Hepatic stellate cell (primary cell): ENCODE measurements at places on chromosomes 5 and 9.

DNA sequence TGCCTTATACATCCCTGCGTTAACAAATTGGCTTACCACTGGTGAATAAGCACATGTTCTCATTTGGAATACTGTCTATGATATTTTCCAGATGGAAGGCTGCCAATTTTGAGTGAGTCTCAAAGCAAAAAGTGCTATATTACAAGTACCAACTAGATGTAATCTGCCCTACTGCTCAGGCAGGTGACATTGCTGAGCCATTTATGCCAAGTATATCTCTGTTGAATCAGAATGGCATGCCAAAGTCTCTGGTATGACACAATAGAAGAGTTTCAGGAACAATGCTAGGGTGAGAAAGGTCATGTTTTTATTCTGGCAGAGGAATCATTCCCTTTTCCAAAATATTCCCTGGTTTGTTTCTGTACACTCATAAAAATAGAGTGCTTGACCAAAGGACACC, 356.5 kb downstream of the CDH9 start:
- no peak for DNase-seq

DNA sequence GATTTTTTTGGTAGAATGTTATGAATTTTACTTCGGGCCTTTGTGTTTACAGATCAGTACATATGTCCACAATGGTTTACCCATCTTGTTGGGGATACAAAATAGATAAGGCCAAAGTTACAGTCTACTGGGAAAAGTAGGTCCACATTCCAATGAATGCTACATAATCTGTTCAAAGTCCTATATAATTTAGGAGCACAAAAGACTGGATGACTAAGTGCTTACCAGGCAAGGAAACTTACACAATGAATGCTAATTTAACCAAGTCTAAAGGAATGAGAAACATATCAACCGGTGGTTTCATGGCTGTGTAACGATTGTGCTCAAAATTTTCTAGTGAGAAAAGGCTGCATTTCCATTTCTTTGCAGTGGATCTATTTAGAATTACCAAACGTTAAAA, 97.4 kb upstream of the TRPM3 start:
- DNase-seq: no peak

GRCh38 chr9:124480621-124480981, 26.6 kb downstream of the NR5A1 start:
- DNase-seq: peak; percentile 74

DNA sequence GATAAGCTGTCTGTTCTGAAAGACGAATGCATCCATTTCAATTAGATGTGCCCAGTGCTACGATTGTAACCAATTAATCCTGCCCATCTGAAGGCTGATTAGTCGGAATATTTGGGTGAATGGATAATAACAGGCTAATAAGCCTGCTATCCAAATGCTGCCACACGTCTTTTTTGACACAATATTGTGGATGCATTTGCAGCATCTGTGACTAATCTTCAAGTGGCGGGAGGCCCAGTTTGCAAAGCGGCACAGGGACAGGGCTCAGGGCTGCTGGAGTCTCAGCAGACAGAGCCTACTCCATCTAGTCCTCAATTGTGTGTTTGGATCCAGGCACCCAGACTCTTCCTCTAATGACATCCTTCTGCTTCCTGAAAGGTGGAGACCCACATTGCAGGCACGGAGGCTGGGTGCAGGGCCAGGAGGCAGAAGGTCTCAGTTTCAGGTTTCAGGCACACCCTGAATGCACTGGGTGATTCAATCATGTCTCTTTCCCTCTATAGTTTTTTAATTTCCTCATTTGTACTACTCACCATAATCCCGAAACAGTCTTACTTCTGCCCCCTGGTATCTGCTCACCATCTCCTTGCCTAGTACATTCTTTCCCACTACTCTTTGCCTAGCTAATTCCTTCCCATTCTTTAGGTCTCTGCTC, 169.6 kb downstream of the ASTN2 start:
- DNase-seq: no peak

GRCh38 chr9:136799854-136800657, 3.9 kb downstream of the CCDC183 start:
- peak; percentile 64 for DNase-seq

DNA sequence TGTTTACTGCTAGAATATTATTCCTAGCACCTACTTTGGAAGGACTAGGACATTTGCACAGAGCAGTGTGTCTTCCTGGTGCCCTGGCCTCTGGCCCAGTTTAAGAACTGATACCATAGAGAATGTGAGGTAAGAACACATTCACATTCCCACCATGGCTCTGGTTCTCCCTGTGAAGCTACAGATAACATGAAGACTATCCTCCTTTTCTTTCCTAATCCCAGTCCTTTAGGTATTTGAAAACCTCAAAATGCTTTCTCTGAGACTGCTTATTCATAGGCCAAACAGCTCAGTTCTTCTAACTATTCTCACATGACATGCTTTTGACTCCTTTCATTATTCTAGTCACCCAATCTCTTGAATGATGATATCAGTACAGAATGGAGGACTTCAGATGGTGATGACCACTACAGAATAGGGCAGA, 11.9 kb downstream of the FAM219A start:
- peak; percentile 35 for DNase-seq

DNA sequence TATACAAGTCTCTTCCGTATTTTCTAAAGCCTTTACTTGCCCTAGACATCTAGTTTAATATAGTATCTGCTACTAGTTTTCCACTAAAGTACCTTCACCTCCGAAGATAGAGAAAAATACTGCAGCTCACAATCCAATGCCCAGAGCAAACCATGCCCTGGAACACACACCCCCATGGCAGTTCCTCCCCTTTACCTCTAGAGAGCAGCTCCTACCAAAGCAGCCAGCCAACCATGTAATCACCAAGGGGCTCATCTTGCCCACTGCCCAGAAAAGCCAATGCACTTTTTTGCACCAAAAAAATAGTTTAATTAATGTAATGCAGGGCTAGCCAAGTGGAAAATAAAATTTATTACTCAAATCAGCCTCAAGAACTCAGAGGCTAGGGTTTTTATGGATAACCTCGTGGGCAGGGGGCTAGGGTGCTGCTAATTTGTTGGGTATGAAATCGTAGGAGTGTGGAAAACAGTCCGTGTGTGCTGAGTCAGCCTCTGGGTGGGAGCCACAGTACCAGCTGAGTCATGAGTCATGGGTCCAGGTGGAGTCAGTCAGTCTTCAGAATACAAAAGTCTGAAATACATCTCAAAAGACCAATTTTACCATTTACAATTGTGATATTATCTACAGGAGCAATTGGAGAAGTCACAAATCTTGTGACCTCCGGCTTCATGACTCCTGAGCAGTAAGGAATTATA, 120.1 kb upstream of the ACO1 start:
- no peak for DNase-seq

DNA sequence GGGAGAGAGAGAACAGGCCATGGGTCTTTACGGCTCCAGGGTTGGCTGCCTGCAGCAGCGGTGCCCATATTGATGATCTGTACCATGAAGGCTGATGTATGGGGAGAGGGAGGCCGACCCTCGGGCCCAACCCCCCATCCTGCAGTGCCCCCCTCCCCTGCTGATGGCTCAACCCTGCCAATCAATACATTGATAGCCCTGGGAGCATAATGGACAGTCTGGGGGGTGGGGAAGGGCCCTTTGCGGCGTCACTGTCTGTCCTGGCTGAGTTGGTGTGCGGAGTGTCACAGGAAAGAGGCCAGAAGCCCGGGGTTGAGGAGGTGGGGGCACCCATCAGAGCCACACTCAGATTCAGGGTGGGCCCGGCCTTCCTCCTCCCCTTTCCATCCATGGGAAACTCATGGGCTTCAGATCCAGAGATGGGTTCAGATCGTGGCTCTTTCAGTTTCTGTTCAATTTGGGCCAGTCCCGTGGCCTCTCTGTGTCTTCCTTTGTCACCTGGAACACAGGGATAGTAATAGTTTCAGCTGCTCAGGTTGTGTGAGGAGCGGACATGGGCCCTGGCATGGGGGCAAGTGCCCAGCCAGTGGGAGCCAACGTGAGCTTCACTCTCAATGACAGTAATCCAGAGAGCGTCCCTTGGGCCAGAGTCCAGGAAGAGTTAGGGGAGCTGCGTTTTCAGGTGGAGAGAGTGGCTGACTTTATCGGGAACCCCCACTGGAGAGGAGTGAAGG, 9.5 kb downstream of the FGF18 start:
- DNase-seq: no peak

GRCh38 chr9:70049236-70049635, 5.6 kb downstream of the MAMDC2 start:
- DNase-seq: peak; percentile 82

- no peak for DNase-seq
Observed at GRCh38 chr9:4541281-4541680, 51.0 kb downstream of the SLC1A1 start.

DNA sequence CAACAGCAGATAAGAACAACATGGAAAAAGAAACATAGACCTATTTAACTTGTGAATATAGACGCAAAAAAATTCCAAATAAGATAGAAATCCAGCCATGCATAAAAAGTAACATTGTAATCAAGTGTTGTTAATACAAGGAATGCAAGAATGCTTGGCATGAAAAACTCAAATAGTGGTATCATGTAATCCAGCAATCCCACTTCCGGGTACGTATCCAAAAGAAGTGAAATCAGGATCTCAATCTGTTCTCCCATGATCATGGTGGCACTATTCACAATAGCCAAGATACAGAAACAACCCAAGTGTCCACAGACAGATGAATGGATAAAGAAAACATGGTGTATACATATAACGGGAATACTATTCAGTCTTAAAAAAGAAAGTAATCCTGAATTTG, 437.4 kb downstream of the ARHGEF28 start:
- no peak for DNase-seq

DNA sequence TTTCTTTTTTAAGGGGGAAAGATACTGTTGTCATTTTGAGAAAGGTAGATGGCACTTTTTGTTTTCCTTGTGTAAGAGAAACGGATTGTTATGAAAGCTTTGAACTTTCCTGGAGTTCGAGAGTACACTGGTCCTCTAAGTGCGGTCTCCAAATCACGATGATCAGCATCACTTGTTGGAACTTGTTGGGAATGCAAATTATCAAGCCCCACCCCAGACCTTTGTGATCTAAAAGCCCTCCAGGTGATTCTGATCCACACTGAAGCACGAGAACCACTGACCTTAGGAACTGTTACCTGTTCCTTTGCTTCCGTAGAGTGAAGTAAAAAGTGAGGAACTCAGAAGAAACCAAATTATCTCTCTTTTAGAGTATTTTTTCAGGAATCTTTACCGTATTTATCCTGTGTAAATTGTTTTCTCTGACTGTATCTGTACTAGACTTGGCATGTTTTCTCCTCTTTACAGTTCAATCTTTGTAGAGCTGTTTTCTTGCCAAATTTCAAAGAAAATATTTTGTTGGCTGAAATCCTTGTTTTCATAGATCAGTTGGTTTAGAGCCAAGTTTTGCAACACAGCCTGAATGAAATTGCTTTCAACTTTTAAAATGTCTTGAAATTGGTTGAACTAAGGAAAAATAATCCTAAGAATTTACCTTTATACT, 4.0 kb downstream of the MAT2B start:
- DNase-seq: peak; percentile 45

DNA sequence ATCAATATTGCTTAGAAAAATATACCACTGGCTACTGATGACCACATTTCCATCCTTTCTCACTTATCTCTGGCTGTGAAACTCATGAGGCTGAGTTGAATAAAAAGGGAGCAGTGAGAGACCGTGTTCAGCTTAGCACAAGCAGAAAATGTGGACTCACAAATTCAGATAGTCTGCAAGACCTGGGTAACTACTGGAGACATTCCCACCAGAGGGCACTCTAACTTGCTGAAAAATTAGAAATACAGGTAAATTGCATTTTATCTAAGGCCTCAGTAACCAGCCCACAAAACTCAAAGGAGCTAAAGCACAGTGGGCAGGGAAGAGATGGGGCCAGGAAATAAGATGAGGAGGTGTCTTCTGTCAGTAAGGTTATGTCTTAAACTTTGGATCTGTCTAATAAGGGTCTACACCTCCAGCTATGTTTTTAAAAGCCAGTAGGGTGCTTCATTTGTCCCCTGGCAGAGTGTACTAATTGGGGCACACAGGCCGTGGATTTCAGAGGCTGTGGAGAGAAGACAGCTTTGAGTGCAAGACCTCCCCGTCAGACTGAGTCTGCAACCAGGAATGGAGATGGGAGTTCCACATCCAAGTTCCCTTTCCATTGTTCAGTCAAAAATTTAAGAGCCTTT, 8.7 kb upstream of the NDUFB6 start:
- peak; percentile 43 for DNase-seq

- DNase-seq: no peak
Observed at GRCh38 chr5:151222054-151222789, 1.7 kb downstream of the CCDC69 start.

GRCh38 chr5:135170500-135170899, 136.5 kb upstream of the PITX1 start:
- DNase-seq: no peak

GRCh38 chr9:81601639-81602623, 87.4 kb downstream of the TLE1 start:
- DNase-seq: no peak

DNA sequence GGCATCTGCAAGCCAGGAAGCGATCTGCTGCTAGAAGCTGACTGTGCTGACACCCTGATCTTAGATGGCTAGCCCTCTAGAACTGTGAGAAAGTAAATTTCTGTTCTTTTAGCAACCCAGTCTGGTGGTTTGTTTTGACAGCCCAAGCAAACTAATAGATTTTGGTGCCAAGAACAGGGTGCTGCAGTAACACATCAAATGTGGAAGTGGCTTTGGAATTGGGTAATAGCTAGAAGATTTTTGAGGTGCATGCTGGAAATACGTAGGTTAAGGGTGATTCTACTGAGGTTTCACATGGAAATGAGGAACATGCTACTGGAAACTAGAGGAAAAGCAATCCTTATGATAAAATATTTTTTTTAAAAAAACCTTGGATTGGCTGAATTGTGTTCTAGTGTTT, 153.5 kb upstream of the SH3GL2 start:
- no peak for DNase-seq

DNA sequence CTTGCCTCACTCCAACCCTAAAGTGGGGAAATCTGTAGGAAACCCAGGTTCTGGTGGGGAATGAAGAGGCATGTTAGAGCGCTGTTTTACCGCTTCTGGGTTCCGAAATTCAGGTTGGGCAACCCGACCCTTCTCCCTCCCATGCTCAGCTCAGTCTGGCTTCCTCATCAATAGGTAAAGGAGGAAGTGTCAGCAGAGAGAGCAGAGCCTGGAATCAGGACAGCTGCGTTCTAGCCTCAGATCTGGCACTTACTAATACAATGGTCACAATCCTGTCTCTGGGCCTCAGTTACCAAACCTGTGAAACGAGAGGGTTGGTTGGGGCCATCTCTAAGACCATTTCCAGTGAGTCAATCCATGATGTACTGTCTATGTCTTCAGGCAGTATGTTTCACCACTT, 16.2 kb upstream of the TNIP1 start:
- no peak for DNase-seq

- DNase-seq: no peak
Observed at GRCh38 chr5:121384359-121384758, 467.3 kb upstream of the FTMT start.

GRCh38 chr5:20605732-20606525, 617.9 kb upstream of the CDH18 start:
- no peak for DNase-seq

- no peak for DNase-seq
Observed at GRCh38 chr5:57780961-57781325, 298.3 kb upstream of the ACTBL2 start.

- no peak for DNase-seq
Observed at GRCh38 chr9:22050924-22051323, 41.8 kb upstream of the CDKN2B start.

- DNase-seq: no peak
Observed at GRCh38 chr5:149915392-149916260, 29.0 kb downstream of the PDE6A start.
